Activated T-helper 1 cell treated with anti-CD3 and anti-CD28 coated beads, Interleukin-12 subunit alpha, Interleukin-12 subunit beta, Interleukin-2, Interleukin-4 antibody, amounts not matched to agents 30 ng/mL and 10 ng/mL and 1 ng/mL, durations not matched to agents 14 hours and 24 hours and 36 hours (primary cell): ENCODE measurements at places on chromosomes 7 and 10. TPM values are rescaled to one million over a fixed set of nuclear protein-coding genes. Genes with fewer than 3 reads are reported as not detected.

- no peak for DNase-seq
- H3K4me3 ChIP-seq, result no peak overlapping the region
- no peak overlapping the region for H3K27ac ChIP-seq
Measured at GRCh38 chr7:144386741-144387140, 16.8 kb downstream of the NOBOX start.

DNA sequence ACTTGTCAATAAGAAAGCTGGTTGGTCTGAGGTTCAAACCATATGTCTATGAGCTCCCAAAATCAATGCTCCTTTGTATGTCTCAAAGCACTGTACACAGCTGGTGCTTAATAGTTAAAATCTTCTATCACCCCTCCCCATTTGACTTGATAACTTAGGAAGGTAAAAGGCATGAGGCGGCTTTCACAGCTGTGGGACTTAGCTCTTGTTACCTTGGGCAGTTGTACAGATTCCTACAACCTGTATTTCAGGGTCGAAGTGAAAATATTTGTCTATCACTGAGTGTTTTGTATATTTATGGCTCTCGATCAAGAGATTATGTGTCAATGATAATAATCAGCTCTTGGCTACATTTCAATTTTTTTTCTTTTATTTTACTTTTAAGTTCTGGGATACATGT, 992 bp upstream of the KIFBP start:
- DNase-seq, result no peak
- peaks cover 35% of the 10 kb centered on the region for H3K36me3 ChIP-seq
- no peak overlapping the region for H3K4me3 ChIP-seq
- H3K27me3 ChIP-seq, result no peaks in the 10 kb centered on the region
- H3K4me1 ChIP-seq, result peaks cover 30% of the 10 kb centered on the region

GRCh38 chr7:36506130-36506798, 116.6 kb downstream of the ANLN start:
- peaks cover 7% of the 10 kb centered on the region for H3K27me3 ChIP-seq
- H3K4me3 ChIP-seq, result no peak overlapping the region
- no peak overlapping the region for H3K27ac ChIP-seq
- H3K4me1 ChIP-seq, result no peaks in the 10 kb centered on the region

IFIT2 gene
- 0.34 and 0.47 TPM in 2 replicates for total RNA-seq

MKI67 gene
- 141 and 159 TPM in 2 replicates for total RNA-seq

MAGI2 gene
- 0.10 and 0.17 TPM in 2 replicates for total RNA-seq

SPDYE2B gene
- total RNA-seq, result not detected in 2 replicates
